ENCODE measurements at places on chromosomes 2 and 18. TPM values are rescaled to one million over a fixed set of nuclear protein-coding genes. Genes with fewer than 3 reads are reported as not detected.

Gene MPP4
- total RNA-seq: not detected

DNA sequence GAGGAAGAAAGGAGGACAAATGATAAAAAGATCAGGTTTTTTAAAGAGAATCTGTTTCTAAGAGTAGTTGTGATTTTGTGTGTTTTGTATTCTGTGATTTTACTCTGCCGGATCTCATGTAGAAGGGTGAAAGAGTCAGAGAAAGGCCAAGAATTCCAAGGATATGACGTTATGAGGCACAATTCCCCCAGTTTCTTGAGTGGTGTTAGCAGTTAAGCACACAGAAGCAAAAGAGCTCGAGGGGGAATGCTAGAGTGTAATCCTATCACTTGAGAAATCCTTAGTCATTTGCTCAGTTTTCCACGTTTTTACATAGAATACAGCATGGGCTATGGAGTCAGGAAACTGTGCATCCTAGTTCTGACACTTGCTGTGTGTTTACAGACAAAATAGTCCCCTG is 34.8 kb downstream of the METTL4 start:
- no peak for DNase-seq

GRCh38 chr2:220025207-220025606 is 397.8 kb downstream of the SLC4A3 start:
- no peak for DNase-seq

- DNase-seq: no peak
These were observed 152.2 kb upstream of the THSD7B start for GRCh38 chr2:136613096-136613495.

DNA sequence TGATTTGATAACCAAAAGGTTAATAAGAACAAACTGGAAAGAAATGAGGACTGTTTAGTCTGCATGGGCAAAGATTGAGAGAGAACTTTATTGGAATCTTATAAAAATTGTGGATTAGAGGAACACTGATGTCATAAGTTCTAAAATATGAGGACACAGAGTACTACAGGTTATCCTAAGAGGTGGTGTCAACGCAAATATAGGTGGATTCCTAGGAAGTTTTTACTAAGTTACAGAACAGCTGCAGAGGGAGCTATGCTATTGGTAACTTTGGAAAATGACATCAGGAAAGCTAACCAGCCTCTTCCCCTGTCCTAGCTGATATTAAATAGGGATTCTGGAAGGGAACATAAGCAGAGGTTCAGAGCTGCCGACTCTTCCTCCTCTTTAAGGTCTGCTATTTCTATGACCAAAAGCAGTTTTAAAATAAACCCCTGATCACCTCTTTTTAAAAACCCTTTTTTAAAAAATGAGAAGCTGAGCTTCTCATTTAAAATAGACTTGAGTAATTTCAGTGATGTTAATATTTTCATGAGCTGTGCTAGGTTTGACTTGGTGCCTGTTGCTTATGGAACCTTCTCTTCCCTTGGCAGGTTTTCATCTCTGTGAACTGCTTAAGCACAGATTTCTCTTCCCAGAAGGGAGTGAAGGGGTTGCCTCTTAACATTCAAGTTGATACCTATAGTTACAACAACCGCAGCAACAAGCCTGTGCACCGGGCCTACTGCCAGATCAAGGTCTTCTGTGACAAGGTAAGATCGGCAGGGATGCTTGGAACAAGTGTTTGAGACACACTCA is 34.2 kb downstream of the GRHL1 start:
- no peak for DNase-seq

Gene HOXD8
- 9.8 TPM for total RNA-seq

Gene RESP18
- total RNA-seq: not detected

DNA sequence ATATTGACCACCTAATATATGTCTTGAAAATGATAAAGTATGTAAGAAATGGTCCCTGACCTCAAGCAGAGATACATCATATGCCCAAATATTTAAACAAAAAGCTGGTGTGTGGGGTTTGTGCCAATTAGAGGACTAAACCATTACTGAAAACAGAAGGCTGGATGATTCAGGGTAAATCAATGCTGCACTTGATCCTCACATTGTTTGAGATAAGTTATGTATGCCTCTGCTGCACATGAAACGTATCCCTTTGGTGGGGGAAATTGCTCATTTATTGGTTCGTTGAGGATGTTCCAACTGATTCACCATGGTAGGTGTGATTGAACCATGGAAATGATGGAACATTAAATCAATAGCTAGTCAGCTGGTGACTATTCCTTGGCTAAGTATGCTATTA is 24.7 kb upstream of the DARS1 start:
- DNase-seq: no peak

DNA sequence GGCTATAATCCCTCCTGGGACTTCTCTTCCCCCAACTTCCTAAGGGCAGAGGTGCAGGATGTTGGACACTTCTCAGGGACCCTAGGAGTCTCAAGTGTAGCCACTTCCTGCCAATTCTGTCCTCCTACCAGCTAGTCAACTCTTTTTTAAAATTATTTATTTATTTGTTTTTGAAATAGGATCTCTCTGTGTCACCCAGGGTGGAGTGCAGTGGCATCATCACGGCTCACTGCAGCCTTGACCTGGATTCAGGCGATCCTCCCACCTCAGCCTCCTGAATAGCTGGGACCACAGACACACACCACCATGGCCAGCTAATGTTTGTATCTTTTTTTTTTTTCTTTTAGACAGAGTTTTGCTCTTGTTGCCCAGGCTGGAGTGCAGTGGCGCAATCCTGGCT is 11.5 kb downstream of the SFTPB start:
- no peak for DNase-seq

GRCh38 chr18:23921716-23922285 is 92.8 kb upstream of the TTC39C start:
- DNase-seq: no peak

DNA sequence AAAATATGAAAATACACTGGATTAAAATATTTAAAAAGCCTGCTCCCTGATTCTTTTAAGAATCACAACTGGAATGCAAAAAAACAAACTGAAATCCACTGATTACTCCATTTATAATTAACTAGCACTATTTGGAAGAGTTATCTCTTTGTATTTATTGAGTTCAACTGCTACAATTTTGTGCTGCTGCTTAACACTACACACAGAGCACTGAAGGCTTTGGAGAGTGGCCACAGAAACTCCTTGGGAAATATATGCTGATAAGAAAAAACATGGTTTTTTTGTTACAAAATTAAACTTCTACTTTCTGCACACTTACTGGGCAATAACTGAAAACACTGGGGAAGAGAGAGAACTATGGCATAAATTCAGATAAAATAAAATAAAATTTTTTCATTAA is 19.8 kb upstream of the BZW1 start:
- DNase-seq: no peak

- peak; percentile 46 for DNase-seq
These were observed 18.9 kb upstream of the WDR33 start for GRCh38 chr2:127829845-127830246.

DNA sequence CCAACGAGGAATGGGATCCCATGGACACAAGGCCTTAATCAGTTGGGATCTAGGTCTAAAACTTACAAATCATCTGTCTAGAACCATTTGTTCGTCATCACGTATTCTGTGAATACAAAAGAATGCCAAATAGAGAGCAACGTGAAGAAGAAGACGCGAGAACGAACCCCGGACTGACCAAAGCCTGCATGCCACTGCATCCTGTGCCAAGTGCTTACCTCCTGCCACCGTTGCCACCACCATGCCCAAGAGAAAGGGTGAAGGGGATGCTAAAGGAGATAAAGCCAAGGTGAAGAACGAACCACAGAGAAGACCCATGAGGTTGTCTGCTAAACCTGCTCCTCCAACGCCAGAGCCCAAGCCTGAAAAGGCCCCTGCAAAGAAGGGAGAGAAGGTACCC is 30.2 kb downstream of the ITSN2 start:
- DNase-seq: no peak

- no peak for DNase-seq
These were observed 121.9 kb downstream of the LAMA3 start for GRCh38 chr18:23811176-23811575.

Gene IL36RN
- not detected for total RNA-seq

GRCh38 chr2:71277536-71278103 is 50.7 kb upstream of the PAIP2B start:
- peak; percentile 39 for DNase-seq

- DNase-seq: peak; percentile 30
These were observed 290.7 kb upstream of the SLC14A2 start for GRCh38 chr18:45324495-45325113.

DNA sequence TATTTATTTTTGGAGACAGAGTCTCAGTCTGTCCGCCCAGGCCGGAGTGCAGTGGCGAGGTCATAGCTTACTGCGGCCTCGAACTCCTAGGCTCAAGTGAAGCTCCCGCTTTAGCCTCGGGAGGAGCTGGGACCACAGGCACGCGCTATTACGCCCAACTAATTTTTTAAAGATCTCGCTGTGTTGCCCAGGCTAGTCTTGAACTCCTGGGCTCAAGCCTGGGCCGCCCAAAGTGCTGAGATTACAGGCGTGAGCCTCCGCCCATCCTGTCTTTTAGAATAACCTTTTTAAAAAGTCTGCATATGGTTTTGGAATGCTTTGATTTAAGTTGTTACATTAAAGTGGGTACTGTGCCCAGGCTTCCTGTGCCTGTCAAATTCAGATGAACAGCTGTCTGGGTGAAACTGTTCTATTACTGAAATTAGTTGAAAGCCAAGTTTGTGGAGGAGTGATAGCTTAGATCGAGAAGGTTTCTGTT is 944 bp downstream of the RAB3GAP1 start:
- DNase-seq: peak; percentile 25

All from left colon (tissue), 2 donors.